DMS153 (cell line): ENCODE measurements at places on chromosomes 2 and 18.
A peak's percentile ranks its signal among the peaks of the same experiment; 100 is the strongest.

DNA sequence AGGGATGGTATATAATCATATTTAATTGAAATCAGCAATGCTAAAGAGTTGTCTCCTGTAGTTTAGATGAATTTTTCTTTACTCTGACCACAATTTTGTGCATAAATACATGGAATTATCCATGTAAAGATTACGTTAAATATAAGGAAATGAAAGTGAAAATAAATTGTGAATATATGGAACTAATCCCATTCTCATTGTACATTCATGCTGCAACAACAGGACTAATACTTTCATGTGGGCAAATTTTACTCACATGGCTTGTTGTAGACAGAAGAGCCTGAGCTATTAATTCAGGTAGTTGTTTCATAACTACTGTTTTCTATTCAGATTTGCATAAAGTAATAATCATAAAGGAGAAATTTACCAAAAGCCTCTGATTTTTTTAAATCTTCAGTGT lies 357.8 kb downstream of the ARHGAP15 start:
- no peak for DNase-seq

DNA sequence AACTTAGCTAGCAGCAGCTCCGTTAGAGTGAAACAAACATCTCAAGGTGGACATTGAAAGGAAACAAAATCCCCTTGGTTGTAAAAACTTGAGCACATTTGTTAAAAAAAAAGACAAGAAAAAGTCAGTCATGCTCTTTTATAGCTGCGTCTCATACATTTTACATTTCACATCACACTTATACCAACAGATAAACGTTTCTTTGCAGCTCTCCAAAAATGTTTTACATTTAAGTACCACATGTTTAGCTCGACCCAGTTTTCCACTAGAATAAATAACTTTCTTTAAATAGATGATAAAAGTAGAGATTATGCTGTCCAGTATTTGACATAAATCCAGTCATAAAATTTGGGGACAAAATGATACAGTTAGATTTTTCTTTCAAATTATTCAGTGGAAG lies 297.0 kb upstream of the ST6GAL2 start:
- no peak for DNase-seq

DNA sequence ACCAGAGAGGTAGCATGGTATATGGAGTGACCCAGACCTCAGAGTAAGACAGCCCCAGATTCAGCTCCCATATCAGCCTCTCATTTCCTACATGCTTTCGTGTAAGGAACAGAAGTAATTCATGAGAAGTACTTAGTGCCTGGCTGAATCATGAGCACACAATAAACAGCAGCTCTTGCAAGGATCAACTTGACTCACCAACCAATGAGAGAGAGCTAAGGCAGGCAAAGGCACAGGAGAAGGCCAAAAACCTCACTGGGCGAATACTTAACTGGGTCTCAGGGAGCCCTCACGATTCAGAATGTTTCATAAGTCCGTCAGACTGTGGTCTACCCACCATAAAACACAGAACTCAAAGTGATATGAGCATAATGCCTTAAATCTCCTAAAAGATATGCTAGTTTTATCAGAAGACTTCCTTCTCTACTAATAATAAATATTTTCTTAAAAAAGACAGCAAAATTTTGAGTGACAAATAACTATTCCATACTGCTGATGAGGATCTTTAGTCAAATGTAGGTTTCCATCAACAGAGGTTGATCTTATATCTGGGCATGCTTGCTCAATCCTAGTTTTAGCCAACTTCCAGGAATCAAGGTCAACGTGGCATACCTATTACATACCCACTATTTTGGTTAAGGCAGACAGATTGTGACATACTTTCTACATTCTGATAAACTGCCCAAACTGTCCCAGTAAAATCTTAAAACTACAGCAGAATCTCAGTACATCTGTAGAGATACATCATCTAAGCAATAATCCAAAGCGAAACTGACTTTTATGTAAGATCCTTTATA lies 34.9 kb downstream of the IMMT start:
- DNase-seq, result no peak

DNA sequence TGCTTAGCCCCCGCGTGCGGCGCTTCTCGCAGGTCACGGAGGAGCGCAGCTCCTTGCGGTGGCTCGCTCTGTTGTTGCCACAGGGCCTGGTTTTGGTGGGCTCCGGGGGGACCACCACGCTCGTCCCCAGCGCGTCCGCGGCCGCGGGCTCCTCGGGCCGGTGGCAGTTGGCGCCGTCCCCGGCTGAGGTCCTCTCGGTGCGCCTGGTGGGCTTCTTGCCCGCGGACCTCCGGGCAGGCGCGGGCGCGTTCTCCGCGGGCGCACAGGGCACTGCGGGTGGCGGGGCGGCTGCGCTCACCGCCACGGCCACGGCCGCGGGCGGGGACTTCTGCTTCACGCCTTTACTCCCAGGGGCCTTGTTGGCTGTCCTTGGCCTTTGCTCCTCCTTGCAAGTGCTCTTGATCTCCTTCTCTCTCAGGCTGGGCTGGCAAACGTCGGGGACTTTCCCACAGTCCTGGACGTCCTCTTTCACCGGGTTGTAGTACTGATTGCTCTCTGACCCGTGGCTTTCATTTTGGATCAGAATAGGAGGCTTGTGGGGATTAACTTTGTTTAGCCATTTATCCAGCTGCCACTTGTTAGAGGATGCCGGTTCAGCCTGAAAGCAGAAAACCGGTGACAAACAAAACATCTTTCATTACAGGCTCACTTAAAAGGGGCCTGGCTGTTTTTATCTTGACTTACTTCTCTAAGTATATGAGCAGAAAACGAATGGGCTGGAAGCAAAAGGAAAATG lies 104.0 kb upstream of the REV1 start:
- DNase-seq, result no peak

DNA sequence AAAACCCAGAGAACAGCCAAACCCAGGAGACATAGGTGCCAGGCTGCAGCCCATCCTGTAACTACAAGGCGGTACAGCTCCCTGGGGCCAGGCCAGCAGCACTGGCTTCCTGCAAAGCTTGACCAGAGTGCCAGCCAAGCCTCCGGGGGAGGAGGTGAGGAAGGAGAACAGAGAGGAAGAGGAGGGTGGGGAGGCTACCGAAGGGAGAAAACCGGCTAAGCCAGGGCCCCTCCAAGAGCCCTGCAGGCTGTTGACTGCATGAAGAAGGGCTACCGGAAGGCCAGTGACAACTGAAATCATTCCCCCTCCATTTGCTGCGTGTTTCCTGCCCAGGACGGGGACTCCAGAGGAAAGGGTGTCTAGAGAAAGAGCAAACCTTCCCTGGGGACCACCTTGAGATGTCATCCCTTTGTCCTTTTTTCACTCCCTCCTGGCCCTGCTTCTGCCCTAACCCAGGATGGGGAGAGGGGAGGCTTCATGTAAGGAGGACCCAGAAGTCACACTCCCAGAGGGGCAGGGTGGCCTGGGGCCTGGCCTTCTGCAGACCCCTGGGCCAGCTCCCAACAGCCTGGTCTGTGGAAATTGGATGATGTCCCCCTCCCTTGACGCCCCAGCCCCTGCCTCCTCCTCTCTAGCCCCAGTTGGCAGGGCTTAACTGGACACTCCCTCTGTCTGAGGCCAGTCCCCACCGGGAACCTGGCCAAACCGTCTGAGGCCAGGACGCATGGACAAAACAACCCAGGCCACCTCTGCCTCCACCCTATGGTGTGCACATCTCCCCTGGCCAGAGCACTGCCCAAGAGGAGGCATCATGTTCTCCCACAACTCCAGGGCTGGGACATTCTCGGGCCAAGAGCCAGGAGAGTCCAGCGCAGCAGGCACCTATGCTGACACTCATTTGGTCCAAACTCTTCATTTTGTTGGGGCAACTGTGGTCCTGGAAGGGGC lies 207.8 kb downstream of the CYP26B1 start:
- DNase-seq, result no peak

DNA sequence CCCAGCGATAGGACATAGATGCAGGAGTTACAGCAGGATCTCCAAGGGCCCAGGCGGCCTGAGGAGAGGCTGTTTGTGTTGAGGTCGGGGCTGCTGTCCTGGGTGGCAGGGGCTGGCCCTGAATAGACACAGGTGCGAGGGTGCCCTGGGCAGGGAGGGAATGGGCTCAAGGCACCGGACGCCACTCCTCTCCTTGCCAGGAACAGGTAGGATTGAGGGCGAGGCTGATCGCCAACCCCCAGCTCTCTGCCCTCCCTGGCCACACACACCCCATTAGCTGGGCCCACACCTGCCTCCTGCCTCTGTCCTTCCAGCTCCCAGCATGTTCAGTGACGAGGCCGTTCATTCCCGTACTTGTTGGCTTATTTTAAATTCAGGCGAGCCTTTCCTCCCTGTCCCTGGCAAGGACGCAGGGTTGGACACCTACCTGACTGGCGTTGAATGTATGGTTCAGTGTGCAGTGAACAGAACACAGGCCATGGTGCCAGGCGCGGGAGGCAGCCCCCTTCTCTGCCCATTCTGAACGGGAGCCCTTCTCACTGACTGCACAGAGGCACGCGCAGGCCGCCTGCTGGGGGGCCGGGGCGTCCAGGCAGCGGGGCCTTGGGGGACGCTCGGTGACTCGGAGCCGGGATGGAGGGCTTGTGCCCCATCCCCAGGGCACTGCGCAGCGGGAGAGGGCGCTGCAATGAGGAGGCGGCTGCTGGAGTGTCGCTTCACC lies 41.3 kb upstream of the SNED1 start:
- DNase-seq, result no peak

DNA sequence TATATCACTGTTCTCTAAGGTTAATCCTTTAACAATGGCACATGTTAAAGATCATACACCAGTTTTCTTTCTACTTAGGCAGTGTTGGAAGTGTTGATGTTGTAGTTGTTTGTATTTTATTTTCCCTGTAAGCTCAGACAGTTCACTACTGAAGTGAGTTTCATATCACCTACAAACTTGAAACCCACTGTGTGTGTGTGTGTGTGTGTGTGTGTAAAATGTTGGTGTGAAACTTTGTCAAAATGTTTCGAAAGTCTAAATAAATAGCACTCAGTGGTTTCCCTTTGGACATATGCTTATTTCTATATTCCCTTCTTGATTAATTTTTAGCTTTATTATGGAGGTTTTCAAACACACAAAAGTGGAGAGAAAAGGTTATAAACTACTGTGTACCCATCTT lies 79.8 kb upstream of the CAVIN2 start:
- DNase-seq, result no peak

- DNase-seq, result no peak
These were observed 83.2 kb downstream of the BCL2 start for GRCh38 chr18:63236406-63236805.

GRCh38 chr2:173760553-173760952 lies 204.6 kb downstream of the SP3 start:
- no peak for DNase-seq

DNA sequence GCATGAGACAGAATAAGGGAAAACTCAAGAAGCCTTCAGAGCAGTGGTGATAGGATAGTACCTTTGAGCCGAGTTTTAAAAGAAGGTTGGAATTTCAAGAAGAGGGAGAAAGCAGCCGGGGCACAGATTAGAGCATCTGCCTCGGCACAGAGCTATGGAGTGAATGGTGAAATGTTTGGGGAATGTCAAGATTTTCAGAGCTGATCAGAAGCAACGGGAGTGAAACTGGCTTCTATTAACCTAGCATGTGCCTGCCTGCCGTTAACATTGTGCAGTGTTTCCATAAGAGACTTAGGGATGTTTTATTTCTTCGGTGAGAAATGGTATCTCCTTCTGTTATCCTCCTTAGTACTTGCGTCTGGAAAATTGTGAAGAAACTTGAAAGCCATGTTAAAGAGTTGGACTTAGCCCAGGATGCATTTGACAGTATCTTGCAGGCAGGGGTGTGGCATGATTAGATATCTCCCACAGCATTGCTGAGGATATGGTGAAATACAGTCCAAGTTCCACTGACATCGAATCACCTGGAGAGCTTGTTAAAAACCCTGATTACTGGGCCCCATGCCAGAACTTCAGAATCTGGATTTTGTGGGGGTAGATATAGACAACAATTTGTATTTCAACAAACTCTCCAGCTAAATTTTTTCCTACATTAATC lies 96.8 kb upstream of the PPP1CB start:
- DNase-seq, result no peak

GRCh38 chr2:158760887-158761286 lies 34.2 kb upstream of the DAPL1 start:
- DNase-seq, result no peak

GRCh38 chr2:172995323-172996244 lies 80.1 kb upstream of the MAP3K20 start:
- DNase-seq, result no peak

- DNase-seq, result no peak
These were observed 143.3 kb upstream of the LYPD6 start for GRCh38 chr2:149187057-149187456.

GRCh38 chr2:226660526-226660925 lies 139.1 kb downstream of the IRS1 start:
- DNase-seq, result no peak

- DNase-seq, result no peak
These were observed 9.1 kb downstream of the TNP1 start for GRCh38 chr2:216850665-216851322.

DNA sequence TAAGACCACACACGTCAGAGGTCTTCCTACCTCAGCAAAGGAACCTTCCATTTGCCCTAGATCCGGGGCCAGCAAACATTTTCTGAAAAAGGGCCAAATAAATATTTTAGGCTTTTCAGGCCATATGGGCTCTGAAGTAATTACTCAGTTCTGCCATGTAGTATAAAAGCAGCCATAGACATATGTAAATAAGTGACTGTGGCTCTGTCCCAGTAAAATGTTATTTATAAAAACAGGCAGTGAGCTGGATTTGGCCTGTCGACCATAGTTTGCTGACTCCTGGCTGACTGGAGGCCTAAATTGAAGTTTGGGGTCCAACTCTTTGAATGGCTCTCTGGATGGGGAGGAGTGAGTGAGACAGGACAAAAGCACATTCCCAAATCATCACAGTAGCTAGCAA lies 49.5 kb downstream of the ABCB11 start:
- no peak for DNase-seq

DNA sequence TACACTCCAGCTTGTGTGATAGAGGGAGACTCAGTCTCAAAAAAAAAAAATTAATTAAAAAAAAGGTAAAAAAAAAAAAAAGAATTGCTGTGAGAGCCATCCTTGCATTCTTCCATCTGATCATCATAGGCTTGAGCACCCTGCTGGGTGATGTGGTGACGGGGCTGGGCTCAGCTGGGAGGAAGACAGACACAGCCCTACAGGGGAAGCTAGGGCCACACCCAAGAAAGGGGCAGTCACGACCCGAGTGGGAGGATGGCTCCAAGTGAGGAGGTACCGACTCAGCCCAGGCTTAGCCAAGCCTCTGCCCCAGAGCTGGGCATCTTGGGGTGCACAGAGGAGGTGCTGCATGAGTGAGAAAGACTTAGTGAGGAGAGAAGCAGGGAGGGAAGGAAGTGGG lies 165.5 kb downstream of the SH3RF3 start:
- DNase-seq, result no peak

GRCh38 chr18:54679318-54680149 lies 88.5 kb downstream of the DYNAP start:
- DNase-seq, result peak; percentile 11

GRCh38 chr2:16978301-16978700 lies 312.7 kb upstream of the CYRIA start:
- DNase-seq, result no peak

GRCh38 chr2:12620759-12621158 lies 96.0 kb upstream of the TRIB2 start:
- no peak for DNase-seq

- no peak for DNase-seq
These were observed 4.4 kb downstream of the DNMT3A start for GRCh38 chr2:25337276-25337675.

- DNase-seq, result no peak
These were observed 124.0 kb downstream of the HDAC4 start for GRCh38 chr2:239276851-239277250.
